ENCODE measurements at places on chromosomes 11 and 22. TPM values are rescaled to one million over a fixed set of nuclear protein-coding genes. Genes with fewer than 3 reads are reported as not detected.

- H3K4me1 ChIP-seq = peaks cover 7% of the 10 kb centered on the region
- H3K4me3 ChIP-seq = no peak overlapping the region
- DNase-seq = no peak
- H3K36me3 ChIP-seq = peaks cover 2% of the 10 kb centered on the region
- H3K27me3 ChIP-seq = no peaks in the 10 kb centered on the region
These were observed 61.3 kb upstream of the CLNS1A start for GRCh38 chr11:77698896-77699295.

The LSP1 gene
- not detected for total RNA-seq

DNA sequence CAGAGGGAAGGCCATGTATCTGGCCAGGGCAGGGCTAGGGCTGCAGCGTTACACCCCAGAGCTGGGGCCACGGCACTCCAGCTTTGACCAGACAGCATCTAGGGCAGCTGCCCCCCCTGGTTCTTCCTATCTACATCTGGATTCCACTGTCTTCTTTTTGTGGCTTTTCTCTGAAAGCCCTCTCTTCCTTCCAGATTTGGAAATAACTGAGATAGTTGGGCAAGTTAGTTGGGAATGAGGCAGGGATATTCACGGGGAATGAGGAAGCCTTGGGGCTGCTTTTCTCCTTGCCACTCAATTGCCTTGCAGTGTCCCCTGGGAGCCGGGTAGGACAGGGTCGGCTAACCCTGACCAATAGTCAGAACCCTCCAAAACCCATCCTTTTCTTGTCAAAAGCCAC lies 26.8 kb downstream of the CLMP start:
- H3K27ac ChIP-seq = no peak overlapping the region
- no peak overlapping the region for H3K4me3 ChIP-seq
- H3K36me3 ChIP-seq = no peaks in the 10 kb centered on the region
- peaks cover 1% of the 10 kb centered on the region for H3K27me3 ChIP-seq
- no peaks in the 10 kb centered on the region for H3K4me1 ChIP-seq

- H3K4me3 ChIP-seq = no peak overlapping the region
- H3K27ac ChIP-seq = no peak overlapping the region
- no peaks in the 10 kb centered on the region for H3K27me3 ChIP-seq
These were observed 8.3 kb downstream of the CD44 start for GRCh38 chr11:35147235-35147634.

- no peaks in the 10 kb centered on the region for H3K4me1 ChIP-seq
- no peak for DNase-seq
- peaks cover 7% of the 10 kb centered on the region for H3K36me3 ChIP-seq
- H3K4me3 ChIP-seq = no peak overlapping the region
These were observed 7.6 kb upstream of the PARVG start for GRCh38 chr22:44173154-44173553.

DNA sequence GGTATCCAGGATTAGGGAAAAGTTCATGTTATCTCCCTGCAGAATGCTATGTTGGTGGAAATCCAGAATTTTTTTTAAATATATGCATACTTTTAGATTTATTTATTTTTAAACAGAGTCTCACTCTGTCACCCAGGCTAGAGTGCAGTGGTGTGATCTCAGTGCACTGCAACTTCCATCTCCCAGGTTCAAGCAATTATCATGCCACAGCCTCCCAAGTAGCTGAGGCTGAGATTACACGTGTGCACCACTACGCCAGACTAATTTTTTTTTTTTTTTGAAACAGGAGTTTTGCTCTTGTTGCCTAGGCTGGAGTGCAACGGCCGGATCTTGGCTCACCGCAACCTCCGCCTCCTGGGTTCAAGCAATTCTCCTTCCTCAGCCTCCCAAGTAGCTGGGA lies 2.6 kb downstream of the PACSIN2 start:
- no peaks in the 10 kb centered on the region for H3K36me3 ChIP-seq
- H3K4me1 ChIP-seq = peaks cover 25% of the 10 kb centered on the region
- no peak overlapping the region for H3K27ac ChIP-seq

The MRGPRF gene
- not detected for total RNA-seq

GRCh38 chr11:126669416-126669815 lies 313.9 kb downstream of the ST3GAL4 start:
- no peak for DNase-seq
- no peaks in the 10 kb centered on the region for H3K4me1 ChIP-seq
- no peaks in the 10 kb centered on the region for H3K27me3 ChIP-seq
- no peaks in the 10 kb centered on the region for H3K36me3 ChIP-seq

GRCh38 chr22:32590556-32590955 lies 115.9 kb downstream of the FBXO7 start:
- DNase-seq = no peak
- no peaks in the 10 kb centered on the region for H3K4me1 ChIP-seq
- no peak overlapping the region for H3K27ac ChIP-seq
- H3K4me3 ChIP-seq = no peak overlapping the region

The FOLR2 gene
- not detected for total RNA-seq

The TEX12 gene
- 0.46 TPM for total RNA-seq

DNA sequence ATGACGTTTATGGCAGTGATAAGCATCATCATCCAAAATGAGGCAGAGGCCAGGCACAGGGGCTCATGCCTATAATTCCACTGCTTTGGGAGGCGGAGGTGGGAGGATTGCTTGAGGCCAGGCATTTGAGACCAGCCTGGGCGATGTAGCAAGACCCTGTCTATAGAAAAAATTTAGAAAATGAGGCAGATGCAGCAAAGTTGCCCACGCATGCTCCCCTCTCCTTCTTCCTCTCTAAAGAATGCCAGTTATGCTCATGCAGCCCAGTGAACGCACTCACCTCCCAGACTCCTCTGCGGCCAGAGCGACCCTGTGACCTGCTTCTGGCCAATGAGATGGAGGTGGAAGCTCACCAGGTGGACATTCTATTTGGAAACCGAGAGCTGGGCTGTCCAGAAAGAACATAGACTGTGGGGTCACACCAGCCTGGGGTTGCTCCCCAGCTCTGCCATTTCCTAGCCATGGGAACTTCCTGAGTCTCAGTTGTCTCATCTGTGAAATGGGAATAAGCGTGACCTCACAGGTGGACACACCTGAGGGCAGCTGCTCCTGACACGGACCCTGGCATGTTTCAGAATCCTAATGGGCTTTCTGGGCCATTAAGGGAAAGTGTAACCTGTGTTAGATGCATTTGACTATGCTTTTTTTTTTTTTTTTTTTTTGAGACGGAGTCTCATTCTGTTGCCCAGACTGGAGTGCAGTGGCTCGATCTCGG lies 44.9 kb downstream of the MCM5 start:
- no peak for DNase-seq
- H3K27me3 ChIP-seq = no peaks in the 10 kb centered on the region
- peaks cover 12% of the 10 kb centered on the region for H3K4me1 ChIP-seq
- H3K4me3 ChIP-seq = no peak overlapping the region
- no peaks in the 10 kb centered on the region for H3K36me3 ChIP-seq

DNA sequence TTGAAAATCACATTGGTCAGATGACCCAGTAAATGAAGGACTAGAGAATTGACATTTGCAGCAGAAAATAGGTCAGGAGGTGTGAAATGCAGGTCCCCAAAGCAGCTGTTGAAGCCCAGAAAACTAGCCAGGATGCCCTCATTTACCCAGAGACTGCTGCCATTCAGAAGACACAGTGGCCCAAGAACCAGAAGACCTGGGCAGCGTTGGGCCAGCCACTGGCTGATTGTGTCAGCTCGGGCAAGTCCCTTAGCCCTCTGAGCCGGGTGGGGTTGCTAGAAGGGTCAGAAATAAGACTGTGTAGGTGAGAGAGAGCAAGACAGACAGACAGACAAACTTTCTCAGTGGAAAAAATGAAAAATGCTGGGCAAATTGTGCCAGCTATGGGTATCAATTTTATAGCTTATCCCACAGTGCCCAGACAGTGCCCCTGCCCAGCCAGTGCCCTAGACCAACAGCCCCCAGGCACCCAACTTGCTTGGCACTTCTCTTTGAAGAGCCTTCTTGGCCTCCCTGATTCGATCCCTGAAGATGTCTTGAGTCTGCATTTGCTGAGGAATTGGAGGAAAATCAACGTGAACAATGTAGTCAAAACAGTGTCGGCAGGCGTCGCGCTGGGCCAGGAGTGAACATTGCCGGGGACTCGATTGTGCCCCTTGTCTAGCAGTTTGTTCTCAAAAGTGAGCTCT lies 198.3 kb downstream of the MN1 start:
- no peaks in the 10 kb centered on the region for H3K36me3 ChIP-seq
- peaks cover 2% of the 10 kb centered on the region for H3K27me3 ChIP-seq
- H3K4me1 ChIP-seq = no peaks in the 10 kb centered on the region
- no peak for DNase-seq
- H3K27ac ChIP-seq = no peak overlapping the region

- H3K27me3 ChIP-seq = no peaks in the 10 kb centered on the region
- no peak overlapping the region for H3K4me3 ChIP-seq
- H3K27ac ChIP-seq = no peak overlapping the region
- H3K4me1 ChIP-seq = no peaks in the 10 kb centered on the region
- no peak for DNase-seq
These were observed 40.8 kb upstream of the MYO18B start for GRCh38 chr22:25701056-25701780.

DNA sequence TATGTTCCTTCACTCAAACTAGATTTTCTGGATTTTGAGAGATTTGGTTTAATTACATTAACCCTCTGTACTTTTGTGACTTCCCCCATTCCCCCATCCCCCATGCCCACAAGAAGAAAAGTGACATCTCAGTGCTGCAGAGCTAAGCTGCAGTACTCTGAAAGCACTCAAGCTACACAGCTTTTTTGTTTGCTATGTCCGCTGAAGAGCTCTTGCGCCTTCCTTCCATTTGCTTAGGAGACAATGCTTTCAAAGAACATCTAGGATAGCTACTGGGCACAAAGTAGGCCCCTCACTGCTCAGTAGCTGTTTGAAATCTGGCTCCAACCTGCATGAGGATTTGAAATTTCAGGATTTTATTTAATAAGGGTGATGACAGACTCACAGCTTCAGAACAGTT lies 69.7 kb downstream of the SLC17A6 start:
- H3K4me1 ChIP-seq = no peaks in the 10 kb centered on the region
- H3K36me3 ChIP-seq = no peaks in the 10 kb centered on the region
- H3K27ac ChIP-seq = no peak overlapping the region

- H3K4me1 ChIP-seq = no peaks in the 10 kb centered on the region
- peaks cover 10% of the 10 kb centered on the region for H3K27me3 ChIP-seq
- no peaks in the 10 kb centered on the region for H3K36me3 ChIP-seq
- no peak within 1 kb of the TSS for H3K27ac ChIP-seq
These were observed at the start of gene ADM2 for GRCh38 chr22:50481440-50482106. TSS of gene ADM2 (plus strand) at chr22:50481543. CDS start at chr22:50481848, 305 bp downstream.

The CREBZF gene
- total RNA-seq = 35.5 TPM

DNA sequence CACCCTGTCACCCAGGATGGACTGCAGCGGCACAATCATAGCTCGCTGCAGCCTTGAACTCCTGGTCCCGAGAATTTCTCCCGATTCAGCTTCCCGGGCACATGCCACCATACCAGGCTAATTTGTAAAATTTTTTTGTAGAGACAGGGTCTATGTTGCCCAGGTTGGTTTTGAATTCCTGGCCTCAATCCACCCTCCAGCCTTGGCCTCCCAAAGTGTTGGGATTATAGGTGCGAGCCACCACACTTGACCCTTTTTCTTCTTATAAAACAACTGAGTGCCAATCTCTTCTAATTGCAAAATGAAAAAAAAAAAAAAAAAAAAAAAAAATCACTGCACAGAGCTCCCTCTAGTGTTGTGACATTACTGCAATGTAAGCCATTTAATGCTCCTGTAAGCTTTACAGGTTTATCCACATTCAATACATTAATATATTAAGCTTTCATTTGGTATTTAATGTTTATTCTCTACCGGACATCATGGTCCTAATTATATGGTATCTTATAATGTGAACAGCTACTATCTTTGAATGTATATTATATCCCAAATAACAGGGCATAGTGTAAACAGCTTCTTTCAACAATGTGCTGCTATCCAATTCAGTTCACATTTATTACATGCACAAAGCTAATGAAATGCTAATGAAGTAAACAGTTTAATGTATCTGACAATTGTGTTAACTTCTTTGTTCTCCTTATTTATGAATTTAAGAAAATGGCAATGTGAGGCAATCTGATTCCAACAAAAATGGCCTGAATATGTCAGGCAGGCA lies 44.6 kb downstream of the COPB1 start:
- peaks cover 9% of the 10 kb centered on the region for H3K36me3 ChIP-seq
- peaks cover 2% of the 10 kb centered on the region for H3K4me1 ChIP-seq
- DNase-seq = peak; percentile 68
- no peaks in the 10 kb centered on the region for H3K27me3 ChIP-seq
- no peak overlapping the region for H3K4me3 ChIP-seq
- H3K27ac ChIP-seq = no peak overlapping the region

The OR4P4 gene
- not detected for total RNA-seq

DNA sequence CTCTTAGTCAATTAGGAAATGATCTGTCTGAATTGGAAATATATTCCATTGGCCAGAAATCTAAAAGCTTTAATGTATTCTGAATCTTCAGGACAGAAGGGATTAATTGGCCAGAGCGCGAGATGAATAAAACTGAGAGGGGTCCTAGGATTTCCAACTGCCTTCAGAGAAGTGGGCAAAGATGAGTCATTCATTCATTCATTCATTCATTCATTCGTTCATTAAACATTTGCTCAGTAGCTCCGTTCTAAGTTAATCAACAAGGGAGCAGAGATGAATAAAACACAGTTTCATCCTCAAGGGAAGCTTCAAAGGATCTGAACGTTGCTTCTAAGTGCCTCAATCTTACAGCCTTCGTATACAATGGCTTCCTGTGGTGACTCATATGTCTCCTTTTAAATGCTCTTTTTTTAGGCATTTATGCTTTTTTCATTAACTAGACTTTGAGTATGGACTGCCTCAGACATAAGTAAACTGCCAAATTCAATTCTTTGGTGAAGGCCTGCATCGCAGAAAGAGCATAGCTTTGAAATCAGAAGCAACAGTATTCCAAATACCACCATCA lies 537.4 kb upstream of the CCDC90B start:
- H3K4me1 ChIP-seq = no peaks in the 10 kb centered on the region

The USH1C gene
- total RNA-seq = not detected

The TP53AIP1 gene
- not detected for total RNA-seq

GRCh38 chr11:80163011-80163410 lies 722.2 kb upstream of the TENM4 start:
- H3K36me3 ChIP-seq = no peaks in the 10 kb centered on the region
- H3K27me3 ChIP-seq = no peaks in the 10 kb centered on the region
- no peak overlapping the region for H3K27ac ChIP-seq
- no peak for DNase-seq
- no peak overlapping the region for H3K4me3 ChIP-seq

DNA sequence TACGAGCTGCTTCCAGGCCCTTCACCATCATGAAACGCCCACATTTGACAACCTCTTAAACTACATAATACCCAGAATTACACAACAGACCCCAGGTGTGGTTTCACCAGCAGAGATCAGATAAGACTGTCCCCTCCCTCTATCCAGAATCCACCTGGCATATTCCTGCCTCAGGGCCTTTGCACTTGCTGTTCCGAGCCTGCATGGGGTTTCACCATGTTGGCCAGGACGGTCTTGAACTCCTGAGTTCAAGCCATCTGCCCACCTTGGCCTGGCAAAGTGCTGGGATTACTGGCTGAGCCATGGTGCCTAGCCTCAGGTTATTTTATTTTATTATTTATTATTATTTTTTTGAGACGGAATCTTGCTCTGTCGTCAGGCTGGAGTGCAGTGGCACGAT lies 73.4 kb downstream of the FBXO7 start:
- no peaks in the 10 kb centered on the region for H3K4me1 ChIP-seq
- H3K27ac ChIP-seq = no peak overlapping the region
- H3K36me3 ChIP-seq = no peaks in the 10 kb centered on the region

GRCh38 chr11:78573681-78574080 lies 983 bp downstream of the NARS2 start:
- H3K4me1 ChIP-seq = peaks cover 14% of the 10 kb centered on the region
- peak overlapping the region; percentile 93 for H3K4me3 ChIP-seq
- H3K27ac ChIP-seq = peak overlapping the region; percentile 60
- H3K36me3 ChIP-seq = peaks cover 4% of the 10 kb centered on the region

- H3K27me3 ChIP-seq = no peaks in the 10 kb centered on the region
- DNase-seq = no peak
- no peaks in the 10 kb centered on the region for H3K4me1 ChIP-seq
- H3K4me3 ChIP-seq = no peak overlapping the region
These were observed 13.2 kb upstream of the AMPD3 start for GRCh38 chr11:10441652-10442503.

Measured in endothelial cell of umbilical vein (primary cell).